ENCODE measurements at places on chromosomes 7 and 10.
A peak's percentile ranks its signal among the peaks of the same experiment; 100 is the strongest.

- DNase-seq, result no peak
These were observed 22.7 kb downstream of the FAM53B start for GRCh38 chr10:124721330-124722045.

GRCh38 chr10:62623223-62623622, 181.3 kb upstream of the ADO start:
- no peak for DNase-seq

- no peak for DNase-seq
These were observed 3.4 kb downstream of the CALHM2 start for GRCh38 chr10:103448746-103449145.

DNA sequence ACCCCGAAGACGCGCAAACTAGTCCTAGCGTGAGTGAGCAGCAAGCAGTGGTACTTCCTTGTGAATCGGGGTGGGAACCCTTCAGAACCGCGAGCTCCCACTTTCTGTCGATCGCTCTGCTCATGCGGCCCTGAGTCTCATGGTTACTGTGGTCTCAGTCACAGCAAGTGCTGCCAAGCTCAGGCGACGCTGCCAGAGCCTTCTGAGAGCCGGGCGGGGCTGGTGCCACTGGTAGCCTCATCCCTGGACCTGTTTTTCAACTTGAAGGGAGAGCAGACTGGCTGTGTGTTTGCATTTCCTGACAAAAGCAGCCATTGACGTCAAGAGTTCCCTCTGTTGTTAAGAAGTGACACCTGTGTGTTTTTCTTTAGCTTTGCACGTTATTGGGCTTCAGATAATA, 32.9 kb upstream of the BHLHA15 start:
- DNase-seq, result no peak

DNA sequence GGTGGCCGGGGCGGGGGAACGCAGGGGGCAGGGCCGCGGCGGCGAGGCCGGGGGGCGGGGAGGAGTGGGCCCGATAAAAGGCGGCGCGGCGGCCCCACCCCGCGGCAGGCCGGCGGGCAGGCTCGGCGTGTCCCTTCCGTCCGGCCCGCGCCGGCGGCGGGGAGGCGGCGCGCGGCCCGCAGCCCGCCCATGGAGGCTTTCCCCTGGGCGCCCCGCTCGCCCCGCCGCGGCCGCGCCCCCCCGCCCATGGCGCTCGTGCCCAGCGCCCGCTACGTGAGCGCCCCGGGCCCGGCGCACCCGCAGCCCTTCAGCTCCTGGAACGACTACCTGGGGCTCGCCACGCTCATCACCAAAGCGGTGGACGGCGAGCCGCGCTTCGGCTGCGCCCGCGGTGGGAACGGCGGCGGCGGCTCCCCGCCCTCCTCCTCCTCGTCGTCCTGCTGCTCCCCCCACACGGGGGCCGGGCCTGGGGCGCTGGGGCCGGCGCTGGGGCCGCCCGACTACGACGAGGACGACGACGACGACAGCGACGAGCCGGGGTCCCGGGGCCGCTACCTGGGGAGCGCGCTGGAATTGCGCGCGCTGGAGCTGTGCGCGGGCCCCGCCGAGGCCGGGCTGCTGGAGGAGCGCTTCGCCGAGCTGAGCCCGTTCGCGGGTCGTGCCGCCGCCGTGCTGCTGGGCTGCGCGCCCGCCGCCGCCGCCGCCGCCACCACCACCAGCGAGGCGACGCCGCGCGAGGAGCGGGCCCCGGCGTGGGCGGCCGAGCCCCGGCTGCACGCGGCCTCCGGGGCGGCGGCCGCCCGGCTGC, at the start of gene NANOS1:
NANOS1 (plus strand) TSS at position 102 of the 808 bp plus-strand sequence; CDS start at position 190, 88 bp downstream.
- DNase-seq, result no peak

GRCh38 chr7:114519240-114519639, 104.6 kb downstream of the FOXP2 start:
- no peak for DNase-seq

DNA sequence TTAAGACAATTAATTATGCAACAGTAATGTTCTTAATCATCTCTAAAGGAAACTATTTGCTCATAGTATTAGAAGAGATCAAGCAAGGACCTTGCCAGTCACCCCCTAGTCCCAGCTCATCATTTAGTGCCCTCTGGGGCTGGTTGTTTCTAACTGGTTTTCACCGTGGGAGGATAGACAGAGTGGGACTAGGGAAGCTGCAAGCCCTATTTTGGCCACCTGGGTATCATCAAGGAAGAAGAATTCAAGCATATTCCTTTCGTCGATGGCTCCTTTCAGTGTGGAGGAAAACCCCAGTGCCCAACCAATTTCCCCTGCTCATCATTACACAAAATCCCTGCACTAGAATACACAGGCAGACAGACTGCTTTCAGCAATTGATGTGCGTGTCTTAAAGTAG, 30.6 kb upstream of the FGFR2 start:
- no peak for DNase-seq

DNA sequence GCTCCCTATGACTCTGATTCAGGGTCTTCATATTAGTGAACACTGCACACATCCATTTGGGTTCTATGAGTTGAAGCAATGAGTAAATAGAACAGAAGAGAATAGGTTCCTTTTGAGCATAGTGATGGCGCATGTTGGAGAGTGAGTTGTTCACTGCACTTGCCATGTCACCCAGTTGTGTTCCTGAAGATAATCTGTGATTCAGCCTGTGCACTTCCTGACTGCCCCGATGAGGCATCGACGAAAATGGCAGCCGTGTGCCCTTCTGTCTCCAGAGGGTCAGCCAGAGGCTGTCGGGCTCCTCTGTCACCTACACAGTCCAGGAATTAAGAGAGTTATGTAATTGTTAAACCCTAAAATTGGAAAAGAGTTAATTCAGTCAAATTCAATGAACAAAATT, 94.7 kb downstream of the GALNT11 start:
- no peak for DNase-seq

DNA sequence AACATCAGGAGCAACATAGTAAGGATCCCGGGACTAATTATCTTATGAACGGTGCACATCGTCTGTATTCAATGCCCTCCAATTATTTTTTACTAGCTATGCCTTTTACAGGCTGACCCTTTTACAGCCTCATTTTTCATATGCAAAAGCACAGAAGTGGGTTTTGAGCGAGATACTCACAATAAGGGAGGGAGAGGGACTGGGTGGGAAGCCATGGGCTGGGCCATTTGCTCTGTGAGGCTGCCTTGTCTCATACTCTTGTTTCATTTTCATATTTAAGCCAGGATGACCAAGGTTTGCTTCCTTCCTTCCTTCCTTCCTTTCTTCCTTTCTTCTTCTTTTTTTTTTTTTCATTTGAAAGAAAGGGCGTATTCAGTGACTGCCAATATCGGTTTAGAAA, 259.3 kb downstream of the TRIL start:
- no peak for DNase-seq

- DNase-seq, result peak; percentile 81
These were observed at the start of gene ARMH3 for GRCh38 chr10:102055647-102056419. ARMH3 (minus strand) TSS chr10:102056173; CDS start chr10:102040114, 16,059 bp downstream.

DNA sequence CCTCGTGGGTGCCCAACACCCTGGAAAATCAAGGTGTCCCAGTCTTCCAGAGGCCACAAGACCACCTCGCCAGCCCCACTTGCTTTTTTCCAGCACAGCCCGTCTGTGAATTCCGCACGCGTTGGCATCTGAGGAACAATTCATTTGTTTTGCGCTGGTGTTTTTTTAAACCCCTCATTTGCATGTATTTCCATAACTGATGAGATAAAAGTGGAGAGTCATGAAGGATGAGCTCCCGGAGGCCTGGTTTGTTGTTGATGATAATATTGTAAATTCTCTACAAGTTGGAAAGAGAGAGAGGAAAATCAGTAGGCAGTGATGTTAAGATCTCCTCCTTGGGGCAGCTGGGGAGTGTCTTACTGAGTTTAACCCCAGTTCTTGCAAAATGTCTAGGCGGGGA, 34.6 kb downstream of the SLC29A3 start:
- no peak for DNase-seq

DNA sequence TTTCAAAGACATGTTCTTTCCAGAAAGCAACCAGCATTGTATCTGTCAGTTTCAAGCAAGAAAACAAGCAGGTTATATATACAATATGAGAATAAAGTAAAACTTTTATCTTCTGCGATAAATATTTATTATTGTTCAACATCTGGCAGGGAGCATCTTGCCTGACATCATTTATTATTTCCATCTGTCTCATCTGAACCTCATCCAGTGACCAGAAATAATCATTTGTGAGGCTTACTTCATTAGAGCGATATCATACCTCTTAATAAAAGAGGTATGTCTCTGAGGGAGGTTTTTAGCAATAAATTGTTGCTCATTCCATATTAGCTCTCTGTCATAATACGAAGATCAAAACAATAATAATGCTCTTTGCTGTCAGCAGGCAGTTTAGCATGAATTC, 226.1 kb downstream of the CDC14C start:
- no peak for DNase-seq

DNA sequence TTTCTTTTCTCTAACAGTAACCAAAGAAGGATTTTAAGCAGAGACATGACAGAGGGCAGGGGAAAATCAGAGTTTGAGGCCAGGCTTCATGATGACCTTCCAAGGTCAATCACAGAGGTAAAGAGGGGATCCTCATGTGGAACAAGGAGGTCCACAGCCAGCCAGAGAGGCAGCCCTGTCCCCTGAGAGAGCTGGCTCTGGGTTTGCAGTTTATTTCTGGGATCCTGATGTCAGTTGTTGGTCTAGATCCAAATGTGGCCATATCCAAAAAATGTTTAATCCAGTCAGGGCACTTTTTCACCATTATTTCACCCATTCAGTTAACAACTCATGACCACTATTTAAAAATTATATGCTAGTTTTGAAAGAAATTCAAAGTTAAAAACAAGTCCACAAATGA, 45.6 kb downstream of the GPR141 start:
- DNase-seq, result no peak

DNA sequence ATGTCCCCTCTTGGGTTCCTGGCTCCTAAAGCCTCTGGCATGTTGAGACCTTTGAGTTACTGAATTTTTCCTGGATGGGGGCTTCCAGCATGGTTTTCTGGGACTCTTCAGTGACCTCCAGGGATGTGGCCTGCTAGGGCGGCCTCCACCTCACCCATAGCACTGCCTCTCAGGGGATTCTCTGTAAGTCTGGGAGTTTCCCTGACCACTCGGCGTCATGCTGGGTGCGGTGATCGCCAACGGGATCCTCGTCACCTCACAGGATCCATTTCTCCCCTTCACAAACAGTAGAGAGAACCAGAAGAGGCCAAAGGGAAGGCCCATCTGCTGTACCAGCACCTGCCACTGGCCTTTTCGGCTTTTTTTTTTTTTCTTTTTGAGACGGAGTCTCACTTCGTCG, 84.3 kb downstream of the NPTX2 start:
- DNase-seq, result no peak

DNA sequence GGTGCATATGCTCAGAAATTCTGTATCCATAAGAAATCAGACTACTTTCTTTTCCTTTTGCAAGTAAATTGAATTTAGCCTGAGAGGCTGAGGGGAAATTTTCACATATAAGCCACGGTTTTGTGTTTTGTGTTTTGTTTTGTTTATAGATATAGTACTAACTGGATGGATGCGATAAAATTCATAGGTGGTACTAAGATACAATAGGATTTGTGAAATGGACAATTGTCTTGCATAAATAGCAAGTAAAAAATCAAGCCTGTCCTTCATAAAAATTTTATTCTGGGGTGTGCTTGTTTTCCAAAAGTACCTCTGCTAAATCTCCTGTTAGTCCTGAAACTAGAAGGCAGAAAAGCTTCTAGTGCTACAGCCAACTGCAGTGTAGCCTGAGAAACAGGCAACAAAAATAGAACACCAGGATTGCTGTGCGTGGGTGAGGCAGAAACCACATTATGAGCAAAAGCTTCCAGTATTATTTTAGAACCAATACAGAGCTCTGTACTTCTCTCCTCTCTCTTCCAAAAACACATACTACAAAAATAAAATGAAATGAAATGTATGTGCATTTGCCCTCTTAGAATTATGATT, 634 bp upstream of the HDAC9 start:
- DNase-seq, result no peak

- no peak for DNase-seq
These were observed 14.5 kb downstream of the IFIT5 start for GRCh38 chr10:89428877-89429276.

DNA sequence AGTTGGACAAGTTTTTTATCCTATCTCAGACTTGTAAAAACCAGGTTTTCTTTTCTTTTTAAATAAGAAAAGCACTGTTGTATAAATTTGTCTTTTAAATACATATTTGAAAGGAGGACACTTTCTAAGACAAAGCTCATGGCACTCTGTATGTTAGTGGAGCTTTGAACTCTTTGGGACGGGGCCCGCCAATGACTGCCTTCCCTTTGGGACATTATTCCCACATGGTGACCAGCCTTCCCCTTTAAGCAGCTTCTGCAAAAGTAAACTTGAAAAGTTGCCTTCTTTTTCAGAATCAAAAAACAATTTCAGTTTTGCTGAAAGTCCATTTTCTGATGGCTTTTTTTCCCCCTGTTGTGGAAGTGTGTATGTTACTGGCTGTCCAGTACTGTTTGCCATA, 1.8 kb downstream of the CUX1 start:
- DNase-seq, result no peak

DNA sequence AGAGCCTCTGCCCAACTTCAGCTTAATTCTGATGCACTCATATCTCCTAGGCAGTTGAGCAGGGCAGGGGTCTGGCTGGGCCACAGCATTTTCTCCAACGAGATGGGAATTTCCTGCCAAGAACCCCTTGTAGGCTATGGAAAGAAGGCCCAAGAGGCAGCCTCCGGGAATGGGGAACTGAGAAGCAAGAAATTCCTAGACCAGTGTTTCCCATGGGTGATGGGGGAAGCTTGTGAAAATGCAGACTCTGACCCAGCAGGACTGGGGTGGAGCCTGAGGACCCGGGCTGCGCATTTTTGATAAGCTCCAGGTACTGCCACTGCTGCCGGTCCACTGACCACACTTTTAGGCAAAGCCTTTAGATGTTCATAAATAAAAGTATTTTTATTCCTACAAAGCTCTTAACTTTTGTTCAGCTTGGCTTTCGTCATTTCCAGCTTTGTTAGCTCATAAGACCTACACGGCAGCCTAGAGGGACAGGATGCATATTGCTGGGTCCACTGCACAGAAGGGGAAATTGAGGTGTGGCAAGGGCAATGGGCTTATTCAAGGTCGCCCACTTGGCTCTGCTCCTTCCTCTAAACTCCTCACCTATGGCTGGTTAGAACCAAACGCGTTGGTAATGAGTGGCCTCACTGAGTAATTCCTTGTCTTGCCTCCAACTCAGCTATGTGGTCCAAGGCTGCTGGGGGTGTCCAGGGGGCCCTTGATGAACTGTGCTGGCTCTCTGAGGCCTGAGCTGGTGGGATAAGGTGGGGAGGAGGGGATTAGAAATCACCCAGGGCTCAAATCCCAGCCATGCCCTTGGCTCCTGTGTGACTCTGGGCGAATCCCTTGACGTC, 29.5 kb downstream of the ZCCHC24 start:
- DNase-seq, result no peak

- no peak for DNase-seq
These were observed 420.3 kb downstream of the PHTF2 start for GRCh38 chr7:78218876-78219275.
